ENCODE measurements at places on chromosomes 2 and 18. TPM values are rescaled to one million over a fixed set of nuclear protein-coding genes. Genes with fewer than 3 reads are reported as not detected.

Gene GALR1
- not detected for total RNA-seq

Gene CNTNAP5
- total RNA-seq: not detected

DNA sequence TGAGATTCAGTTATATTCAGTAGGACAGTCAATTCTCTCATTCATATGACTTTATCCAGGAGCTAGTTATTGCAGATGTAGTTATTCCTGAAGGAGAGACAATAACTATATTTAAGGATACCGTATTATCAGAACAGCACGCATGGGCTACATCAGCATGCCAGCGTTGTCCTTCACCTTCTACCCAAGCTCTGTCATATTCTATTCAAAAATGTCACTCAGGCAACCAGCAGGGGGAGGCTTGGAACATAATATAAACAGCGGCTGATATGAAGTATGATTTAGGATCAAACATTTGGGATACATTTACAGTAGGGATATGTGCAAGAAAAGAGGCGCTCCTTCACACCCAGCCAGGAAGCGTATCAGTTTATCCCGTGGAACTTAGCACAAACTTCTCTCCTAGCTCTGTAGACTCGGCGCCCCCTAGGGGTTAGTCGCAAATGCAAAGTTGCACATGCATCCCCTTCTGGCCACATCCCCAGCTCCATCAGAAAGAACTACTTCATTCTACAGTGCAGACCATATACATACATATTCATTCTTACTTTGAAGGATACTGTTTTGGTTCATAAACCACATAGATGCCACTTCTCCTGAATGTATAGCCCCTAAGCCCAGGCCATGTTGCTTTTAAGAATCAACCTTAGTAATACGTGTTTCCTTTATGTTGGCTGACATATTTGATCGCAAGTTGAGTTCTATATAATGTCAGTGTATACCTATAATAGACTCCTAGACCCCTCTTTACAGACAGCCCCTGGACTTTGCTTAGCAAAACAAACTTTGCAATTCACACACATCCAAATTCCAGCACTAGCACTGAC lies 759.4 kb downstream of the ADCYAP1 start:
- no peak for DNase-seq

DNA sequence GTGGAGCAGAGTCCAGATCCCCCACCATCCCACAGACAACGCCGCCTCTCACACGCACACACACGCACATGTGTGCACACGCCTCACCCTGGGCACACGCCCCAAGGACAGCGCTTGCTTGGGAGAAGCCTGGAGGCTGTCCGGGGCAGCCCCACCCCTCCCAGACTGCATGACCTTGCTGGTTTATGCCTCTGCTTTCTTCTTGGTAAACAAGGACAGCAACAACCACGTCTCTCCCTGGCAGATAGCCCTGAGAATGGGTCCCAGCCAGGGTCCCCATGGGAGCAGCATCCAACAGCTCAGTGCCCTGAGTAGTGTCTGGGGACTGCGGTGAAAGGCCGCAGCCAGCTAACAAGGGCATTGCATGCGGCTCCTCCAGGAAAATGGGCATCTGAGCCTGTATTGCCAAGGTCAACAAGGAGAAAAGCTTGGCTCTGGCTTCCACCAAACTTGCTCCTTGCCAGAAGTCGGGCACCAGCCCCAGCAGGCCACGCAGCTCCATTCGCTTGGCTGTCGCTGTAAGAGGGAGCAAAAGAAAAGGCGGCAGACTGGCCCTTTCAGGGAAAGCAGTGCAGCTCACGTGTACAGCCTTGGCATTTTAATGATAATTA lies 234.6 kb downstream of the EIPR1 start:
- DNase-seq: no peak

Gene ARID5A
- total RNA-seq: 105 TPM

DNA sequence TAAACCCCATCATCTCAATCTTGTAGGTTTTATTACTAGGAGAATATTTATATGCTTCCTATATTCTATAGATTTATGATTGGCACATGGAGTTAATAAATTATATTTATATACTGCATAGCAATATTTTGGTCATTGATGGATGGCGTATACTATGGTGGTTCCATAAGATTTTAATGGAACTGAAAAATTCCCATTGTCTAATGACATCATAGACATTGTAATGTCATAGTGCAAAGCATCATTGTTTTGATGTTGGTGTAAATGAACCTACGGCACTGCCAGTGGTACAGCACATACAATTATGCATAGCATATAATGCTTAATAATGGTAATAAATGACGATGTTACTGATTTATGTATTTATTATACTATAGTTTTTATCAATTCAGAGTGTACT lies 1135.9 kb downstream of the CNTNAP5 start:
- no peak for DNase-seq

GRCh38 chr18:52531836-52532235 lies 191.8 kb downstream of the DCC start:
- no peak for DNase-seq

DNA sequence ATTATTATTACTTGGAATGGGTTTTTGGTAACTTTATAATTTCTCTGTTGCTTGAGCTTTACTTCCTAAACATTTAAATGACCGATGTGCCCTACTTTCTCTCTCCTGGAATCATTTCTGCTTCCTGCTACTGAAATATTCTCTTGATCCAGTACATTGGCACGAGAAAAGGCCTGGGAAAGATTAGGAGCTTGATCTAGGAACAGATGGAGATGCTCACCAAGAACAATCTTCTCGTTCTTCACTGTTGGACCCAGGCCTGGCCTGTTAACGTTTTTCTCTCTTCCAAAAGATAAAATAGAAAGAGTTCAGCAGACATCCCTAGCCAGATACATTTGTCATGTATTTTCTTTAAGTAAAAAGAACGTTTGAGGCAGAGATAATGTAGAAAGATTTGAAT lies 1356.8 kb upstream of the CRIM1 start:
- DNase-seq: no peak

Gene HAAO
- total RNA-seq: 0.72 TPM

Gene CIB4
- total RNA-seq: not detected

Gene IL37
- not detected for total RNA-seq

DNA sequence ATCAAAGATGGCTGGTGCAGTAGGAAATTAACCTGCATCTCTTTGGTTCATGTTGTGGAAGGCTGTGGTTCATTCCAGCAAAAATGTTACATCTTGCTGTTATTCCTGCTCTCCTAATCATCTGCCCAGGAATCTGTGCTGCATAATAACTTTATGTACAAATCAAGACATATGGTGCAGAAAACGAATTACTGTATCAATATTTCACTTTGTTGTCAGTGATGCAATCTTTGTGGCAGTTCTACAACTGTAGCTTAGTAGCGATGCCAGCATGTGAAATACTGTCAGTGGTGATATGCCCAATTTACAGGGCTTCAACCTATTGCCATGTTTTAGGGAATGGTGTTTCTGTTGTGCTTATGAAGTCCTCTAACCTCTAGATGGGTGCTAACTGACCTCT lies 1114.7 kb downstream of the SOCS6 start:
- no peak for DNase-seq

DNA sequence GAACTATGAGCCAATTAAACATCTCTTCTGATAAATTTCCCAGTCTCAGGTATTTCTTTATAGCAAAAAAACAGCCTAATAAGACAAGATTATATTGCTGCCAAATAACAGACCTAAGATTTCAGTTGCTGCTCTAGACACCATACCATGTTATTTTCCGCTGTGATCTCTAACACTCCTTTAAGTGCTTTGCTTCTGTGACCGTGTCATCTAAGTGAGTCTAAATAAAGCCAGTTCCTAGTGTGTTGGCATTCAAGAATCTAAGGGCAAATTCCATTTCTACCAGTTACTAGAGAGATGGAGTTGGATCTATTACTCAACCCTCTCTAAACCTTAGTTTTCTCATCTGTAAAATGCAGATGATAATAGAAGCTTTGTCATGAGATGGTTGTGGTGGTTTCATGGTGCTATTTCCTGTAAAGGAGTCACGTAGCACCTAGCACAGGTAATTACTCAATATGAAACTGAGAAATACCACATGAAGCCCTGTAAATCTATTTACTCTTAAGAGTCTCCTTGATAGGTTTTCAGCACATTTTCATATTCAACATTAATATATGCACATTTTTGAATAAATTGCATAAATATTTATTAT lies 40.5 kb downstream of the SPHKAP start:
- DNase-seq: no peak

GRCh38 chr2:226835420-226835795 lies 446 bp upstream of the RHBDD1 start:
- DNase-seq: no peak

DNA sequence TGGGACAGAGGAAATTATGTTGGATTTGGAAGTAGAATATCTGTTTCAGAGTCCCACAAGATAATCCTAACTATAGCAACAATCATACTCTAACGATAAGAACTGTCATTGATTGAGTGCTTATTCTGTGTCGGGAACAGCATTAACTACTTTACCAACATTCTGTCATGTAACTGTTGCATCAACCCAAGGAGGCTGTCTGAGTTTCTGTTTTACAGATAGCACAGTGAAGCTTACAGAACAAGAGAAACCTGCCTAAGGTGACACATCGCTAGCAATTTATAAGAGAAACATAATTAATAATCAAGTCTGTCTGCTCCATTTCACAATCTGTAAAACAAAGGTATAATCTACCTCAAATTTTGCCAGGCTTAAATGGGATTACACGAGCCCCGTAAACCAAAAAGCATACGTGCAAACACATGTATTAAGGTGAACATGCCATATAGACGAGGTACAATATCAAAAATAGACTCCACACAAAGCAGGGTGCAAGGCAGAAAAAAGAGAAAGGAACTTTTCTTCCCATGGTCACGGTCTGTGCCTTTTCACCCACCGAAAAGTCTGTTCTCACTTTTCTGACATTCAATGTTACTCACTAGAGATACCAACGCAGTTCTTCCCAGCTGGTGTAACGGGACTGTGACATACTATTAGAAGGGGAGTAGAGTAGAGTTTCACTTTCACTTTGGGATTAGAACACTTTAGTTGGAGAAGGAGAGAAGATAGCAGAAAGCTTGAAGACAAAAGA lies 37.2 kb upstream of the SLC8A1 start:
- no peak for DNase-seq

- DNase-seq: no peak
These were observed 44.9 kb upstream of the TTC39C start for GRCh38 chr18:23969664-23970063.

Gene STARD6
- total RNA-seq: not detected

DNA sequence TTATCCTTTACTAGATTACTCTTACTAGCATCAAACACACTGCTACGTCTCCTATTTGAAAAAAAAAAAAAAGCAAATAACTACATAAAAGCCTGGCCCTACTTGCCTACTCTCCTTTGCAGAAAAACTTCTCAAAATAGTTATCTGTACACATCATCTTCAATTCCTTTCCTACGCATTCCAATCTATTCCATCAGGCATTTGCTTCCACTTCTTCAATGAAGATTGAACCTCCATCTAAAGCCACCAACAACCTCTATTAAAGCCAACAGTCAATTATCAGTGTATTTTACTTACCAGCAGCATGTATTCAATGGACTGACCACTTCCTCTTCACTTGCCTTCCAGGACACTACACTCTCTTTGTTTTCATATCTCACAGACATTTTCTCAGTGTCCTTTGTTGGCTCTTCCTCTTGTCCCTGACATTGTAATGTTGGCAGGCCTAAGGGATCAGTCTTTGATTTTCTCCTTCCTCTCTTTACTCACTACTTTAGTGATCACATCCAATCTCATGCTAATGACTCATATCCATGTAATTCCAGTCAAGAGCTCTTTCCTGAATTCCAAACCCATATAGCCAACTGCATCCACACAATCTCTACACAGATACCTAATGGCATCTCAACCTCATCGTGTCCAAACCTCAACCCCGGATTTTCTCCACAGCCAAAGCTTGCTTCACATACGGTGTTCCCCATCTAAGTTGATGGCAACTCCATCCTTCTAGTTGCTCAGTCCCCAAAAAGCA lies 131.3 kb downstream of the CCDC148 start:
- no peak for DNase-seq

- no peak for DNase-seq
These were observed 234.6 kb upstream of the SIX3 start for GRCh38 chr2:44706681-44707553.

Gene TP53I3
- total RNA-seq: 0.68 TPM

- DNase-seq: no peak
These were observed 184.1 kb downstream of the HDAC4 start for GRCh38 chr2:239216614-239217273.

- no peak for DNase-seq
These were observed 50.8 kb downstream of the CCBE1 start for GRCh38 chr18:59646228-59646962.

Gene PJVK
- 1.8 TPM for total RNA-seq

DNA sequence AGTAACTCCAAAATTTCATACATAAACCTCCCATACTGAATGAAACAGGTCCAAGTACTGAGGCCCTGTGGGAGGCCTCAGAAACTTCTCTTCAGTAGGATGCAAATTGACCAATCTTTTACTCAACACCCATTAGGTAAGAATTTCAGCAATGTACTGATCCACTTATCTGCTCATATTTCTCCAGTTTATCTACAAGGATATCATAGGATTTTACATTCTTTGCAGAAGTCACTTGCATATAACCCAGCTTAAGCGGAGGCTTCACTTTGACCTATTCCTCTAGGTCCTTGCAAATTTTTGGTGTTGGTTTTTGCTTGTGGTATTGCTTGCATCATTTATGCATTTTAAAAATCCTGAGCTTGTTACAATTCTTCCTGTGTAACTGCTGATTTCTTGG lies 28.8 kb upstream of the SLC3A1 start:
- DNase-seq: no peak

DNA sequence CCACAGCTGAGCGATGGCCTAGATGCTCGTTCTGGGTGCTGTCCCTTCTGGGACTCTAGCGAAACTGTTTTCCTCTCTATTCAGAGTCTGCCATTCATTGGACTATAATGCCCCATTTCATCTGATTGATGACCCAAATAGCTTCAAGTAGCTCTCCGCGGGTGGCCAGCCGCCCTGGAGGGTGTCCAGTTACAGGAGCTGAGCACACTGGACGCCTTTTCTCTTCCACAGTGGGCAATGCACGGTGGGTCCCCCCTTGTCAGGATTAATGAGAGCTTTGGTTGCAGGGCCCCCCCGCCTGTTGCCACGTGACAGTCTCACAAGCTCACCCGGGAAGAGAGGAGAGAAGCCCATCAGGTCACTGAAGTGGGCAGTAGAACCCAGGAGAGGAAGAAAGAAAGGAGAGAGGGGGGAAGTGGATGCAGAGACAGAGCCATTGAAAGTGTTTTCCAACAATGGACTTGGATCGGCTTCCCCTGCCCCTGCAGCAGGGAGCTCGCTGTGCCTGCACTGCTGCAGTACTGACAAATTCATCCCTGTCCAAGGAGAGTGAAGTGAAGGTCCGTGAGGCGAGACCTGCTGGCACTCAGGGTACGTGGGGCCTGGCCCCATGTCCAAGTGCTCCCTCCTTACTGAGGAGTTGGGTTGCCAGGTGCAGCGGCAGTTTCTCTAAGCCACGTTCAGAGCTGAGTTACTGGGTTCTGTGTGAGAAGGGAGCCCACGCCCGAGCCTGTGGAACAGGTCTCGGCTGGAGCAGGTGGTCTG lies 44.8 kb downstream of the DIPK1C start:
- no peak for DNase-seq

Measured in T-cell (primary cell).